A673 (cell line): ENCODE measurements at places on chromosomes 4 and X. TPM values are rescaled to one million over a fixed set of nuclear protein-coding genes. Genes with fewer than 3 reads are reported as not detected.
A peak's percentile ranks its signal among the peaks of the same experiment; 100 is the strongest.

Gene SCRG1
- 0.09 TPM in 1 of 2 replicates, not detected in the other for total RNA-seq

DNA sequence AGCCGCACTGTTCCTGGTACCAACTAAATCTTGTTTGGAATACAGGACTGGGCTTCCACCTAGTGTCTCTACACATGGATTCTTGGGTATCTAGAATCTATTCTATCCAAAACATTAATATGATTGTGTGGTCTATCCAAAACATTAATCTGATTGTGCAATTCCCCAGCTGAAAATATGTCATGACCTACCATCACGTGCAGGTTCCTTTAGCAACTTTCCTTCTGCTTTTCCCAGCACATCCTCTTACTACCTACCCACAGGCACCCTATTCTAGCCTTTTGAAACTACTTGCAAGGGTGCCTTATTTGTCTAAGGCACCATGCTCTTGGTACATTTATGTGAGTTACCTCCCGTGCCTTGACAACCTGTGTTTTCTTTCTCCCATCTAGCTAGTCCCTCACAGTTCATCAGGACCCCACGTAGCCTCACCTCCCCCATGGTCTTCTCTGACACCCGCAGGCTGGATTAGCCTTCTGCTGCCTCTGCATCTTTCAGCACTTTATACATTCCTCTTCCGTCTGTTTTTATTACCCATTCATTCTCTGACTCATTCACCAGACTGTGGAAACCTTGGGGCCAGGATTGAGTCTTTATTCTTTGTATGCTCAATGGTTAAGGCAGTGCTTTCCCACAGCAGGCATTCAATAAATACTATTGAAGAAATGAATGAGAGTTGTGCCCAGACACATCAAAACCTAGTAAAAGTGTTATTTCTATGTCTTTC is 88.8 kb upstream of the FAM9B start:
- no peak for DNase-seq

DNA sequence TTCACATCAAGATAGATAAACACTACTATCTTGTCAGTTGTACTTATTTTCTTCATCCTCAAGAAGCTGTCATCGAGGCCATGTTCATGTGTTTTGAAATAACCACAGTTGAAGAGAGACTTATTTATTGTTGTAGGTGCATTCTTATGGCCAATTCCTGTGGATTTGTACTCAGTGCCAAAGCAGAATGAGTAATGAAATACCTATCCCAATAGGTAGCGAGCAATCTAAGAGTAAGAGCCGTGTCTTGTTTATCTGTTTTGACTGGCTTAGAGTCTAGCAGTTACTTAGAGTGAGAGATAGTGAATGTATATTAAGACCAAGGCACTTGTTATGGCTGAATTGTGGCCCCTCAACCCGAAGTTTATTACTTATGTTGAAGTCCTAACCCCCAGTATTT is 631.0 kb upstream of the SPANXN1 start:
- DNase-seq: no peak

- DNase-seq: no peak
Observed at GRCh38 chrX:13094828-13095341, 50.5 kb upstream of the FAM9C start.

GRCh38 chr4:89123451-89123851 is 12.1 kb downstream of the TIGD2 start:
- no peak for DNase-seq

- DNase-seq: peak; percentile 78
Observed at GRCh38 chr4:82780752-82781231, 17.8 kb downstream of the SCD5 start.

GRCh38 chr4:175874306-175874705 is 62.2 kb upstream of the GPM6A start:
- DNase-seq: no peak
